ENCODE measurements at places on chromosomes 12 and 14.

GRCh38 chr14:84237881-84238280 lies 1292.1 kb upstream of the FLRT2 start:
- DNase-seq = no peak

GRCh38 chr14:92462568-92462967 lies 51.0 kb upstream of the RIN3 start:
- no peak for DNase-seq

DNA sequence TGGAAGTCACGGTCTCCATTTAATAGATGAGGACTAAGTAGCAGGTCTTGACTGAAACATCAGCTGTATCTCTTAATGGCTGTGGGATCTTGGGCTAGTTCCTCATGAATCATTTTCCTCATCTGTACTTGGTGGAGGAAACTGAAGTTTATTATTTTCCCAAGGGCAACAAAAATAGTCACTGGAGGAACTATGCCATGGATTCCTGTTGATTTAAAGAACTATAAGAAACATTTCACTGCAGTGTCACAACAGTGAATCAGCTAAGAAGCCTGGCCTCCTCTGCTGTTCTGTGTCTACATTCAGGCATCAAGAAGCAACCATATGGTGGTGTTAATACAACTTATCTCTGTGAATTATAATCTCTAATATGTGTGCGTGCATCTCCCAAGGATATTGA lies 200.5 kb downstream of the STXBP6 start:
- no peak for DNase-seq

DNA sequence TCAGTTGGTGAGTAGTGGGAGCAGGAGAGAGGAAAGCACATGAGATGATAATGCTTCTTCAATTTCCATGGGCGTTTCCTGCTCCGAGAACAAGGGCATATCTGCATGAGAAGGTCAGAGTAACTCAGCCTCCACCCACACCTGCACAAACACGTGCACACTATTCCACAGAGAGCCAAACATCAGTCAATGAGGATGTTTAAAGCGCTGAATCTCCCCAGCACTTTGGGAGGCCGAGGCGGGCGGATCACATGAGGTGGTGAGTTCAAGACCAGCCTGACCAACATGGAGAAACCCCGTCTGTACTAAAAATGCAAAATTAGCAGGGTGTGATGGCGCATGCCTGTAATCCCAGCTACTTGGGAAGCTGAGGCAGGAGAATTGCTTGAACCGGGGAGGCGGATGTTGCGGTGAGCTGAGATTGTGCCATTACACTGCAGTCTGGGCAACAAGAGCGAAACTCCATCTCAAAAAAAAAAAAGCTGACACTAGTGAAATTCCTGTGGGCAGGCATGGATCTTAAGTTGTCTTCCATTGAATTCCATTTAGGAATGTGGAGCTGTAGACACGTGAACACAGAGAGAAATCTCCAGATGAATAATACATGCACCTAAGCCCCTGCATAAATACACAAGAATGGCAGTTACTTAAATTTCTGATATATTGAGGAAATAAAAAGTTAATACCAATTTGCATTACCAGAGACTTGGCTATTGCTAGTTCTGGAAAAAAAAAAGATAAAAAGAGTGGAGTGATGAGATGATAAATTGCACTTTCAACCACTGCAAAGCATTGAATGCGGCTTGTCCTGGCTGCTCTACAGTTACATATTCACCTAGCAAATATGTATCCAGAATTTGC lies 1097.4 kb upstream of the TMEM132C start:
- DNase-seq = no peak

DNA sequence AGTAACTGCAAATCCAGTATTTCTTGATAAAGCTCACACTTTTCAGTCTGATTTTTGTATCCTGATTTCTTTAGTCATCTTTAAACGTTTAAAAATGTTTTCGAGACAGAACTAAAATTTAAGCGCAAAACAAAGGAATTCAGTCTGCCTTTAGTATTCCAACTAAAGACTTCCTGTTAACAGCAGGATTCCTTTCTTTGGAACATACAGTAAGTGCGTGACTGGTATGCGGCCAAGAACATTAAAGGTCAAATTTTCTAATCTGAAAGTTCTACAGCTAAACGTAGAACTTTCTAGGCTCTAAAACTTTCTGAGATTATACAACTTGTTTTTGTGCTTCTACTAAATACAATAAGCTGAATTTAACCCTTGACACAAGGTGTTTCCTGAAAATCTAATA lies 9.9 kb downstream of the SAV1 start:
- no peak for DNase-seq

DNA sequence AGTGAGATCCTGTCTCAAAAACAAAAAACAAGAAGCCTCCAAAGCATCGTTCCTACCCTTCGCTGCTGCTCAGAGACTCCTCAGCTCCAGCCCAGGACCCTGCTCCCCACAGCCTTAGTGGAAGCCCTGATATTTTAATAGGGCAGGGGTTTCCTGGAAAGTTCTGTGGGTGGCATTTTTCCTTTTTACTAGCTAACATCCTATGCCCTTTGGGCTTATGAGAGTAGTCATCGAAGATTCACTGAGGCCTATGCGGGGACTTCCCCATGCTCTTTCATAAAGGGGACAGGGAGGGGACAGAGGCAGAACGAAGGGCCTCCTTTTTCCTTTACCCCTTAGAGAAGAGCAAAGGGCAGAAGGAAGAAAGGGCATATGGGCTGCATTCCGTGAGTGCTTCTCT lies 8.3 kb downstream of the LAG3 start:
- no peak for DNase-seq

GRCh38 chr12:31004666-31005065 lies 69.0 kb upstream of the DDX11 start:
- DNase-seq = no peak

DNA sequence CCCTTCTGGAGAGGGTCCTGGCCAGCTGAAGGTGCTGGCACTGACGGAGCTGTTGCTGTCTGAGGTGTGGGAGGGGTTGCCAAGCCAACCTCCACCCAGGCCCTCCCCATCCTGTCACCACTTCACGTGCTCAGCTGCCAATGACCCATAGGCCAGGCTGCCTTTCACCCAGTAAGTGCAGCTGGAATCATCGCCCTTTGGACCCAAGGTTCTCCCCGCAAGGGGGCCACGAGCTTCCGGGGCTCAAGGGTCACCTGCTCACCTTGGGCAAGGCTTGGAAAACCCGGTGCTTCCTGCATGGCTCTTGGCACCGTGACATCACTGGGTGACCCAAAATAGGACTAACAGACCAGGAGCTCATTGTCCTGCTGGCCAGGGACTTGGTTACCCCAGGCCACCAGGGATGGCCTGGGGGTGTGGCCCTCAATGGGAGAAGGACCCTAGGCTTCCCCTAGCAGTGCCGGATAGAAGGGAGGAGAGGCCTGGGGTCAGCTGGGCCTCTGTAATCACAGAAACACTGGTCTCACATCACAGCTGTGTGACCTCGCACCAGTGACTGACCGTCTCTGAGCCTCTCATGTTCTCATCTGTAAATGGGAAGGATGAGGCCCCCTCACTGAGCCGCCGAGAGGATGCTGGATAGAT lies 51.3 kb downstream of the CCDC85C start:
- DNase-seq = no peak

GRCh38 chr14:54650959-54651351 lies 84.0 kb downstream of the SAMD4A start:
- no peak for DNase-seq

GRCh38 chr12:121512561-121512960 lies 68.3 kb downstream of the KDM2B start:
- no peak for DNase-seq

DNA sequence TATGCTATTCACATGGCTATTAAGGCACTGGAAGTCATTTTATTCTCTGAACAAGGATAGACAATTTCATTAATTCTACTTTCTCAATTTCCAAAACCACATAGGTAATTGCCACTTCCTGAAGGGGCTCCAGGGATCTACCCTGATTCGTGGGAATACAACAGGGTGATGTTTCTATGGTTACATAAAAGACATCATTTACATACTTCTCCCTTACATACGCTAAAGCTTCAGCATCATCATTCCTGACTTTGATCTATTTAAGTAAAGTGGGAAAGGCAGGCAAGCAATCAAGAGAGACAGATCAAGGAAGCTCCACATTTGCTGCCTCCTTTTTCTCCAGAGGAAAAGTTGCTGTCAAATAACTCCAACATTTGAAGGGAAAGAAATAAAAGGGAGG lies 118.8 kb upstream of the SINHCAF start:
- DNase-seq = no peak

GRCh38 chr12:3132636-3133404 lies 55.6 kb downstream of the TSPAN9 start:
- no peak for DNase-seq

GRCh38 chr14:99884834-99885648 lies 91.8 kb downstream of the EML1 start:
- DNase-seq = peak; percentile 66

DNA sequence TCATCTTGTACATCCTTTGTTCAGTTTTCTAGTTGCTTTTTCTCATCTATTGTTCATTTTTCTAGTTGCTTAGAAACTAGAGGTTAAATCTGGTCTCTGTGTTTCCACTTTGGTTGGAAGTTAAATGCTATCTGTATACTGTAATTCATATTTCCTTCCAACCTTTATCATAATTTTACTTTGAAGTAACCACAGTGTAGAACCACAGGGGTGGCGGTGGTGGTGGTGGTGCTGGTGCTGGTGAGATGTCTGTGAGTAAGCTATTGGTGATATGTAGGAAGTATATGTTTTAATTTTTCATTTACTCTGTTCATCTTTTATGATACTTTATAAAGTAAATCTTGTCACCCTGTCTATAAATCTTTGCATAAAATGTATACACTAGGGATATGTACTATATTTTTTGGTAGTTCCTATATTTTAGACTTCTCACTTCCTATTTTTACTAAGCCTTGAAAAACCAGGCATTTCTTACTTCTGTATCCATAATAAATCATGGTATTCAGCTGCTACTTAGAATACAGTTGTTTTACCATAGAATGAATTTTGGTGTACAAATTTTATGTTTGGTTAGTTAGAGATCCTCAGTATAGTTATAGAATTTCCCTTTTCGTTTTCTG lies 31.9 kb downstream of the CCDC91 start:
- no peak for DNase-seq

DNA sequence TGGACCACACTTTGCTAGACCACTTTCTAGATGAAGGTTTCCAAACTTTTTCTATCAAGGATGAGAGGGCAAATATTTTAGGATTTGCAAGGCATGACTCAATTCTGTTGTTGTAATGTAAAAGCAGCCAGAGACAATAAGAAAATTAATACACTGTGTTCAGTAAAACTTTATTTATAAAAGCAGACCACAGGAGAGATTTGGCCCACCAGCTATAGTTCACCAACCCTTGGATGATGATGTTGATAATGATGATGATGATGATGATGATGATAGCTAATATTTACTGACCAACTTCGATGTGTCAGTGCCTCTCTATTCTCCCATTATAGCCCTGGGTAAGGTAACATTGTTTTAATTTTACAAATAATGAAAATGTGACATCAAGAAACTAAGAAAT lies 156.5 kb downstream of the BTG1 start:
- no peak for DNase-seq

GRCh38 chr14:72809063-72809462 lies 84.8 kb downstream of the DPF3 start:
- DNase-seq = no peak

DNA sequence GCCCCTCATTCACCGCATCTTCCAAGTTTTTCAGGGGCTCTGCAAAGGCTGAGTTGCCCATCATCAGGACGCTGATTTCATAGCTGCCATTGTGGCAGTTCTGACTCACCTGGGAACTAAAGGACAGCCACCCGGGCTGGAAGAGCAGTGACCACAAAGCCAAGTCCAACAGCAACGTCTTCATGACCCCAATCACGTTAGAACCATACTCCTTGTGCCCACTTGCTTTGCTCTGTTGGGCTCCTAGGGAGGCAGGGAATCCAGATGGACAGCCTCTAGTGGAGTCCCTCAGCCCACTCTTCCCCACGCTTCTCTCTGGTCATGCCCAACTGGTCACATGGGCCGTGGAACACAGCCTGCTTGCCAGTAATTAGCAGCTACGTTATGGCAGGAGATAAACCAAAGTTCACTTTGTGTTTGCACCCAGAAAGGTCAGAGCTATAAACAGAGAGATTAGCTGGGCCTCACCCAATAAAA lies at the start of gene GUCY2C:
Gene GUCY2C, minus strand, starts transcription at position 335 of the 477 bp plus-strand sequence. Its CDS starts 151 bp downstream, at position 184.
- DNase-seq = no peak

DNA sequence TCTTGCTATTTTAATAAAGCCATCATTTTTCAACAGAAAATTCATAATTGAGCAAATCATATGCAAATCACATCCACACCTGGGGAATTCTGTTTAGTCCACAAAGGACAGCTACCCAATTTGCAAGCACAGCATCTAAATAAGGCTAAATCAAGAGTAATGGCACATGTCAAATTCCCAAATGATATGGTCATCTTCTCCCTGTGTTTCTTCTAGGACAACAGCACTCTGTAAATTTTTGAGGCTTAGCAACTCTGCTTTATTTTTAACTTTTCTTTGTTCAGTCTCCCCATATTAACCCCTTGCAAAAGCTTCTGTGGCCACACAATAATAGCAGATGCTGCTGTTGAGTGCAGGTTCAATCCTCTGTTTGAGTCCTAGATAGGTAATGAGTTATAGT lies 155.6 kb upstream of the DAAM1 start:
- DNase-seq = no peak

DNA sequence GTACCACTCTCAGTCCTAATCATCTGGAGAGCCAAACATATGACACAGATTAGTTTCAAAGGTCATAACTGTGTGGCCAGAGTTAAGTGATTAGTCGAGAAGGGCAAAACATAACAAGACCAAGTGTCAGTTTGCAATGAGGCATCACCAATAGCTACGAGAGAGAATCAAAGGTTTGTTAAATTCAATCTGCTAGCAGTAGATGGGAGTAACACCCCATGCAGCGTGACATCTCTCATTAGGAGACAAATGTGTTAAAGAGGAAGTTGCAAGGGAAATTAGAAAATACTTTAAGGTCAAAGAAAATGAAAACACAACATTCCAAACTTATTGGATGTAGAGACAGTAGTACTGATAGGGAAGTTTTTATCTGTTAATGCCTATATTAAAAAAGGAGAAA lies 135.7 kb upstream of the SYT10 start:
- no peak for DNase-seq

DNA sequence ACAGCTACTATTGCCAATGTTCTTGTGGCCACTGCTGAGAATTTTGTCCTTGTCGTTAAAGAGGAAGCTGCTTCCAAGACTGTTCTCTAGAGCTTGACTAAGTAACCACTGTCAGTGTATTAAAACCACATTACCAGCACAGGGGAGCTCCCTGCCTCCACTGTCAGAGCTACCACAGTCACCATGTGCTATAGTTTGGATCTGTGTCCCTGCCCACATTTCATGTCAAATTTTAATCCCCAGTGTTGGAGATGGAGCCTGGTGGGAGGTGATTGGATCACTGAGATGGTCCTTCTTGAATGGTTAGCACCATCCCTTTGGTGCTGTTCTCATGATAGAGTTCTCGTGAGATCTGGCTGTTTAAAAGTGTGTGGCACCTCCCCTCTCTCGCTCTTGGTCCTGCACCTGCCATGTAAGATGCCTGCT lies 23.2 kb upstream of the RAP1B start:
- DNase-seq = peak; percentile 96

GRCh38 chr12:16094437-16094836 lies 183.0 kb downstream of the SLC15A5 start:
- no peak for DNase-seq
